ENCODE measurements at places on chromosomes 5 and 9. TPM values are rescaled to one million over a fixed set of nuclear protein-coding genes. Genes with fewer than 3 reads are reported as not detected.

The GBGT1 gene
- 1.1 TPM for total RNA-seq

The GLDC gene
- 0.31 TPM for total RNA-seq

The PCDHGA2 gene
- 2.5 TPM for total RNA-seq

The NELFB gene
- total RNA-seq: 54.9 TPM

The SLC45A2 gene
- total RNA-seq: not detected

The SETX gene
- total RNA-seq: 18.0 TPM

The PRRT1B gene
- total RNA-seq: not detected

The CLINT1 gene
- 87.0 TPM for total RNA-seq

The RXRA gene
- 28.6 TPM for total RNA-seq
